ENCODE measurements at places on chromosomes 3 and 15.

DNA sequence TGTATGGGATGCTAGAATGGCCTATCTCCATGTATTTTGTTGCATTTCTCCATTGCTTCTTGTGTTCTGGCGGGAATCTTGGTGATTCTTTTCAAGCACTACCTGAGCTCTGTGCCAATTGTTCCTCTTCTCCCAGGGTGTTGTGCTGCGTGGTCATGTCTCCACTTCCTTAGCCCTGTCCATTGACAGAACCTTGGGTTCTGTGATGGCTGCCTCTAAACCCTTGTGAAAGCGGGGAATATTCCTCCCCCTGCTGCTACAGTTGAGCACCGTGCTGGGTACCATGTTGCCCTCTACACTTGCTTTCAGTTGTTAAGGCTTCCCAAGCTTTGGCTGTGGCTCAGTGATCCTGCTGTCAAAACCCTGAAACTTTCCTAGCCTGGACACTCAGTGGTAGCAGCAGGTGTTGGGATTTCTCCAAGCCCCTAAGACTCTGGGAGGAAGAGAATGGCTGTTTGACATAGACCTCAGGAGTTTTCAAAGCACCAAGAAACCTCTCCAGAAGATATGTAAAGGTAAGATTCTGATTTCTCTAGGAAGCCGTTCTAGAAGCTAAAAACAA, 69.5 kb downstream of the MBNL1 start:
- no peak for DNase-seq

GRCh38 chr3:133799794-133800585, 5.6 kb upstream of the SRPRB start:
- no peak for DNase-seq

DNA sequence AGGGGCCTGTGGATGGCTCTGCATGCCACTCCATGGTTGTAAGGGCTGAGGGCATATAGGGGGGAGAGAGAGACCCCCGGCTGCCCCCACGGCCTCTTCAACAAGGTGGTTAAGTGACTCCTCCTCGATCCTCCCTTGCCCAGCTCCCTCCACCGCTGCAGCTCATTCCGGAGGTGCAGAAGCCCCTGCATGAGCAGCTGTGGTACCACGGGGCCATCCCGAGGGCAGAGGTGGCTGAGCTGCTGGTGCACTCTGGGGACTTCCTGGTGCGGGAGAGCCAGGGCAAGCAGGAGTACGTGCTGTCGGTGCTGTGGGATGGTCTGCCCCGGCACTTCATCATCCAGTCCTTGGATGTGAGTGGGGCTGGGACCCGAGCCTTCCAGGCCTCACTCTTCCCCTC, 6.5 kb downstream of the FES start:
- DNase-seq, result no peak

DNA sequence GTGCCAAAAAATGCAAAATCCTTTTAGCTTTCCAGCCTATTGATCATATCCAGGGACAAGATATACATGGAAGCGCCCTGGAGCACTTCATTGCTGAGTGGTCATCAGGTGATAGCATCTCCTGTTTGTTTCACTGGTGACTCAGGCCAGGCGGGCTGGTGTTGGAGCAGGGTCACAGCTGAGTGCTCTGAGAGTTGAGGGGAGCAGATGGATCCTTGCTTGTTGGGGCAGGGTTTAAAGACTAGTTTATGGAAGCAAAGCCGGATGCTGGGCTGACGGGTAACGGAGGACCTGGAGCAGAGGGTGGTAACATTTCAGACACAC, 405.0 kb upstream of the TPM1 start:
- DNase-seq, result no peak

GRCh38 chr3:79602385-79602784, 165.4 kb downstream of the ROBO1 start:
- no peak for DNase-seq

GRCh38 chr3:156548041-156548687, 6.8 kb downstream of the SSR3 start:
- DNase-seq, result no peak

DNA sequence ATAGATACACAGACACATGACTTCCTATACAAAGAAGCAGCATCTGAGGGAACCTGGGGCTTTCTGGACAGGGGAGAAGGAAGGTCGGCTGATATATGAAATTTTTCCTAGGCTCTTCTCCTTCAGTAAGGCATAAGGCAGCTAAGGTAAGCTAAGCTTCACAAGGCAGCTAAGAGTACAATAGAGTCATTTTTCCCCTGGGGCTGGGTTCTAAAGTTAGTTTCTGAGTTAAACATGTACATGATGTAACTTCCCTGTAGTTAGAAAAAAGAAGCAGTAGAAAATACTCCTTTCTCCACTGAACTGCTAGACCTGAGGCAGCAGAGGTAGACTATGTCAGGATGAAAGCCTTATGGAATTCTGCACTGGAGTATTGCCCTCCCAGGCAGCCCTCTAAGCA, 109.6 kb downstream of the PLD1 start:
- DNase-seq, result no peak

GRCh38 chr3:125585595-125586223, 9.6 kb downstream of the OSBPL11 start:
- DNase-seq, result no peak

DNA sequence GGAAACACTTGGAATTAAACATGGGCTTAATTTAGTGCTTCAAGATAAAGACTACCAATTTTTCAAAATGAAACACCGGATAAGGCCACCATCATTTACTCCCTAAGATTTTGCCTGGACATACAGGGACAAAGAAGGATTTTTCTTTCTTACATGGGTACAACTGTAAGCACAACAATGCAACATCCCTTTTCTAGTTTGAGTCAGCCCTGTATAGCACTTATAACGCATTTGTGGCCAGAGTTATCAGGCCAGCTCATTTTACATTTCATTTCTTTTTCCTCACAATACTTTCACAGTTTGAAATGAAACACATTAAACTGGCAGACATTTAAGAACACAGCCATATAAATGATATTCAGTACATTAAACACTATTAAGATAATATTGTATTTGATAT, 9.8 kb upstream of the SUCNR1 start:
- DNase-seq, result no peak

DNA sequence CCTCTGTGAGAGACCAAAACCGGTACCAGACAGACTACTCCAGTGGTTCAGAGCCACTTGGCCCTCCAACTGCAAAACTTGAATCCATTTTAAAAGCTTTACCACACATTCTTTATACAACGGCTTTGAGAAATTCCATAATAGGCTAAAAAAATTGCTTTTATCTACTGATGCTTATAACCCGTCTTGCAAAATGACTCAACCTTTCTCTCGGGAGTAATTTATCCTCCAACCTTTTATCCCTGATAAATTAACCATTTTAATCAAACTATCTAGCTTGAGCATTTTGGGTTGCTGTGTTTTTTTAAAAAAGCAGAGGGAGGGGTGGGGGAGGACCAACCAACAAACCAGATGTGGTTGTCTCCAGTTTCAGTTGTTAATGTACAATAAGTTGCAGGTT, 275.7 kb upstream of the LRTM1 start:
- DNase-seq, result no peak

DNA sequence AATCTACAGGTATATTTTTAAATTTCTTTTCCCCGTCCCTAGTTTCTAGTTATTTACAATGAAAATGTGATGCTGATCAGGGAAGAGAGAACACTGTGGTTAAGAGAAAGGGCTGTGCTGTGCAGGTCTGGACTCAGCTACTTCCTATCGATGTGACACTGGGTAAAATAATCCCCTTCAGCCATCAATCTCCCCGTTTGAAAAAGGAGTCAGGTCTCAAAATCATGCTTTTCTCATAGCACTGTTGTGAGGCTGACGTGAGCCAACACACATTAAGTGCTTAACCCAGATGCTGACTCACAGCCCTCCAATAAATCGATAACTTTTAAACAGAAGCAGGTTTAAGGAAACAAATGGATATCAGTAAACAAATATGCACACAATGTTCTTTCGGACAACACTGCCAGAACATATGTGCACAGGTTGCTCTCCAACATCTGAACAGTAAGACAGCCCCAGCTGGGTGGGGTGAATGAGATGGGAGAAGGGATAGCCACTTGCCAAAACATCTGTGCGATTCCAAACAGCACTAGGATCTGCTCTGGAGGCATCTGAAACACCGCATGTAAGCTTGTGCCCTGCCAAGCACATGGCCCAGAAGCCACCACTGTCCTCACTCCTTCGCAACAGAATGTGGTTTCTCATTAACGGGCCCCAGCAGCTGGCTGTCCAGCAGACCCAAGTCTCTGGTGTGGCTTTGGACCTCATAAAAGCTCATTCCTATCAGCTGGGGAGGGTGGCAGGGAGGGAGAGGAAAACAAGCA, 143.2 kb upstream of the PRICKLE2 start:
- no peak for DNase-seq

DNA sequence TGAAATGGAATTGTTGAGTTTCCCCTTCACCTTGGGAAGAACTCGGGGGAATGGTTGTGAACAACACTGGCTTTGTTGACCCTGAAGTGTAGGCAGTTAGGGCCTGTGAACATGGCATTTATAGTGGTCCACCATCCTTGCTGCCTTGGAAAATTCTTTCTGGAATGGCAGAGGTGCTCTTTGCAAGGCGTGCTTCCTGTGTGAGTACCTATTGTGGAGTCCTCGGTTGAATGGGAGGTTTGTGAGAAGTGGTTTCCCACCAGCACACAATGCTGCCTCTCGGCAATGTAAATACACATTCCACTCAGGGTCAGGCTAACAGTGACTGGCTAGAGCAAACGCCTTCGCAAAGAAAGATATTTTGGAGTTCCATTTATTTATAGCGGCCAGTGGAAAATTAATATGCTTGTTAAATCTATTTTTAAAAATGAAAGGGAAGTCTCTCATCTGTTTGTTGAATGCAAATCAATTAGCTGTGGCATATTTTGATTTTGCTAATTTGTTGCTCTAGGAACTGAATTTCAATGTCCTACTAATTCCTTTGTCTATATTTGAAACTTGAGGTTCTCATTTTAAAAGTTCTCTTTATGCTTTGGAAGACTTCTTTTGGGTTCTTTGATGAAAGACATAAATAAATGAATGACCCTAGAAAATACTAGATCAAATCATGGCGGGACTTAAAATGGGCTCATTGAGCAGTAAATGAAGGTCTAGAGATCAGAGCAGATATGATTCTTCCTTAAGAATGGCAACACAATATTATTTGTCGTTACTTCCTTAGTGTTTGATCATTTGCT, 59.5 kb downstream of the FNDC3B start:
- DNase-seq, result no peak

GRCh38 chr3:17207979-17208378, 323.2 kb downstream of the PLCL2 start:
- DNase-seq, result no peak

DNA sequence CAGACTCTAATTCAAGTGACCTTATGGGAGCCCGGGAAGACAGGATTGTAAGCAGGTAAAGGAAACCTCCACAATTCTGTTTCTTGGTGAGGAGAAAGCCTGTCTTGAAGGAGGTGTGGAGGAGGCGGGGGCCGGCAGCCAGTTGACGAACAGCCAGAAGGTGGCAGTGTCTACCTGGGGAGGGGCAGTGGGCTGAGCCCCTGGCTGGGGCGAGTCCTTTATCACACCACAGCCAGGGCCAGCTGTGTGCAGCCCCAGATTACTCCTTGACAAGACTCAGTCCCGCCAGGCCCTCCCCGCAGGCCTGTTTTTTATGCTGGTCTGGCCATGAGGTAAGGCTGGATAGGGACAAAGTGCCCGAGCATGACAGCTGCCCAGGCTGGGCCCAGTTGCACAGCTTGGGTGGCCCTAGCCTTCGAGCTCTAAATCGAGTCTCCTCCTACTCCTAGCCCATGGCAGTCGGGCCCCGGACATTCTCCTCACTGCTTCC, 40.9 kb upstream of the IDH2 start:
- DNase-seq, result peak; percentile 67

GRCh38 chr3:110307065-110307809, 764.4 kb upstream of the NECTIN3 start:
- no peak for DNase-seq

DNA sequence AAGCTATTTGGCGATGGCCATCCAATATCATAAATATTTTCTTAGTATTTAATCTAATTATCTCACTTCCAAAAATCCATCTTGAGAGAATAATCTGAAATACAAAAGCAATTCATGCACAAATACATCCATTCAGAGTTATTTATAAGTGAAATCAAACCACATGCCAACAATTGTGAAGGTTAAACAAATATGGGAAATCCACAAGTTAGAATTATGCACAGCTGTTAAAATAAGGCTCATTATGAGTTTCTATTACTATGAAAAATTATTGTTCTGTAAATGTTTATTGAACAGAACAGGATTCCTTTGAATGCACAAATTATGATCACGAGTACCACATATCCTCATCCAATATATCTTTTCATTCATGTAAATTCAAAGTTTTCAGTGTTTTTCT, 267.7 kb downstream of the PLOD2 start:
- DNase-seq, result no peak

DNA sequence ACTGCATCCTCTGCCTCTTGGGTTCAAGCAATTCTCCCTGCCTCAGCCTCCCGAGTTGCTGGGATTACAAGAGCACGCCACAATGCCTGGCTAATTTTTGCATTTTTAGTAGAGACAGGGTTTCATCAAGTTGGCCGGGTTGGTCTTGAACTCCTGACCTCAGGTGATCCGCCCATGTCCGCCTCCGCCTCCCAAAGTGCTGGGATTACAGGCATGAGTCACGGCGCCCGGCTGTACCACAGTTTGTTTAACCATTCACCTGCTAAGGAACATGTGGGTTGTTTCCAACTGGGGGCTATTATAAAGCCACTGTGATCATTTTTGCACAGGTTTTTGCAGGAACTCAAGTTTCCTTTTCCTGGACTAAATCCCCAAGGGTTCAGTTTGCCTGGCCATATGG, 123.2 kb upstream of the RAP2B start:
- no peak for DNase-seq

DNA sequence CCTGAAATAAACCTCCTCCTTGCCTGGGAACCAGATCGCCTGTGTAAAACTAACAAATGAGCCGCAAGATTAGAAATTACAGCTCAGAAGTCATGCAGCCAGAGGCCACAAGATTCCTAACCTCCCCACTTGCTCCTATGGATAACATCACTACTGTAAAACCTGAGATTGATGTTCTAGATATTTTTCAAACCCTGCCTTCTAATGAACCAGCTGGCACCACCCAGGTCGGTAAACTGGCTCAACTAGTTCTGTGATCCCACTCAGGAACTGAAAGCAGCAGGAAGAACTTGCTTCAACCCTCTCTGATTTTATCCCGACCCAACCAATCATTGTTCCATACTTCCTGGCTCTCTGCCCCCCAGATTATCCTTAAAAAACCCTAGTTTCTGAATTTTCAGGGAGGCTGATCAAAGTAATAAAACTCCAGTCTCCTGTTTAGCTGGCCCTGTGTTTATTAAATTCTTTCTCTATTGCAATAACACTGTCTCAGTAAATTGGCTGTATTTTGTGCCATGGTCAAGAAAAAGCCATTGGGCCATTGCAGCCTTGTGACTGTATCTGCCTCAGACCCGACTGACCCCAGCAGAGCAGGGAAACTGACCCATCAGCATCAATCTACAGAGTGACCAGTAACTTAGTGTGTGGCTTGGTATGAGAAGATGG, 98.9 kb downstream of the RPLP1 start:
- no peak for DNase-seq

DNA sequence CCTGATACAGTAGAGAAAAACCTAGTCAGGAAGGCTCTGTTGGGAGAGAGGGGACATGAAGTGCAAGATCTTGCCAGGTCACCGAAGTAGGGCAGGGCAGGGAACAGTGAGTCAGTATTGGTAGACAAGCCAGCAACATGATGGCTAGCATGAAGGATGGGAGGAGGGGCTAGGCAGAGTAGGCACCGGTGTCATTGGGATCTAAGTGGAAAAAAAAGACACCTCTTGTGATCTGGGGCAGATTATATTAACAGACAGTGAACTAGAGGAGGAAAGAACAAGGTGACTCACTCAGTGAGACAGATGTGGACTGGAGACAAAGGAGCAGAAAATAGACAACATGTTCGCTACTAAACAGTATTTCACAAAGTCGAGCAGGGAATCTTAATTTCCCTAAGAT, 149.2 kb upstream of the SLC24A5 start:
- no peak for DNase-seq

GRCh38 chr3:23904545-23904944, 12.2 kb downstream of the NKIRAS1 start:
- no peak for DNase-seq

All from activated T-cell treated with anti-CD3 and anti-CD28 coated beads for 48 hours (primary cell).